ENCODE measurements at places on chromosomes 11 and 22.

DNA sequence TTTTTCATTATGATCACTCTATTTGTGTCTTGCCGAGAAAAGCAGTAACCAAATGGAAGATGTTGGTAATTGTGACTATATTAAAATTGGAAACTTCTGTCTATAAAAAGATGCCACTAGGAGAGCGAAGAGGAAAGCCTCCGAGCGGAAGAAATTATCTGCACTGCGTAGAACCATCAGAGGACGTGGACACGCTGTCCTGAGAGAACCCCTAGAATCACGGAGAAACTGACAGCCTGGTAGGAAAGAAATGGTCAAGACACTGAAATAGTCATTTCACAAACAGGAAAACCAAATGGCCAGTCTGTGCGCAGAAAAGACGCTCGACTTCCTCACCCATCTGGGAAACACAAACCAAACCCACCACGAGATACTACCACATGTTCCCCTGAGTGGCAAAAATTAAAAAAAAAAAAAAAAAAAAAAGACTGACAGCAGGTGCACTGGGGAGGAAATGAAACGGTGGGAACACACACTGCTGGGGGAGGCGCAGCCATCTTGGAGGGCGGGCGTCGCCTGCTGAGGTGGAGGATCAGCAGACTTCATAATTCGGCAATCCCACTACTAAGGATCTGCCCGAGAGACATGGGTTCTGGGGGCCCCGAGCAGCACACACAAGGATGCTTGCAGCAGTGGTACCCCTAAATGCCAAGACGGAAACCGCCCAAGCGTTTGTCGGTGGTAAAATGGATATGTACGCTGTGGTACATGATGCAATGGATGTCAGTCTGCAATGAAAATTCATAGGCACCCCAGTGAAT is 21.3 kb downstream of the IFITM10 start:
- DNase-seq: no peak

- DNase-seq: no peak
These were observed at the start of gene OR51T1 for GRCh38 chr11:4881860-4882500. Gene OR51T1, plus strand, starts transcription at chr11:4881900. Its CDS starts 0 bp downstream, at chr11:4881900.

GRCh38 chr11:68128682-68129327 is 7.6 kb upstream of the CHKA start:
- DNase-seq: no peak

DNA sequence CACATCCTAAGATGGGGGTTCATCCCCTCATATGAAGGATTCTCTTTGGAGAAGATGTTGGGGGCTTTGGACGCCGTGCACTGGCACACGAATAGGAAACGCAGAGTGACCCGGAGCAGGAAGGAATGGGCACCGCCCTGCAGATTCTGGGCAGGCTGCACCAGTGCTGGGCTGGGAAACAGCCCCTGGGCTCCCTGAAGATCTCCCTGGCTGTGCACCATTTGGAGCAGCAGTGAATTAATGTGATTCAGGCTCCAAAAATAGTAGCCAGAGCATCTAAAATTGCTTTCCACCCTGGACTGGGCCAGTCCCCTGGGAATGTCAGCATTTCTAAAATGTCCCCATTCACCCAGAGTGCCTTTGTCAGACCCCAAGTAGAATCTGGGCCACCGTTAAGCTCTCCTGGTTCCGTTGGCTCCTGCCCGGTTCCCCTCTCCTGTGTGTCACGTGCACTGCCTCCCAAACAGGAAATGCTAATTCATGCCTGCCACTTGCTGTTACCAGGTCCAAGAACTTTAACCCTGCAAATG is 18.6 kb downstream of the IRAG1 start:
- no peak for DNase-seq

GRCh38 chr11:68251765-68252164 is 20.0 kb downstream of the C11orf24 start:
- DNase-seq: no peak

DNA sequence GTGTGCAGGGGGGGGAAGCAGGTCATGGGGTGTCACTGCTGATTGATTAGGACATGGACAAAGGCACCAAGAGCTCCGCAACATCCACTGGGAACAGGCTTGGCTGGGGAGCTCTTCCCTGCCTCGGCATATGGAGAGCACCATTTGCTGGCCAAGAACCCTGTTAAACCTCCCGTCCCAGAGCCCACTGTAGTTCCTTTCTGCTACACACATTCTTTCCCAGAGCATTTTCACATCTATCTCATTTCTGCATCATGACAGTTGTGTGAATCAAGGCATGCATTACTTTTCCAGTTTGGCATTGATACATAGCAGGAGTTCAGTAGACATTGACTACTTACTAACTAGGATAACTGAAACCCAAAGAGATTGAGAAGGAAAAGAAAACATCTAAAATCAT is 333.4 kb upstream of the B3GAT1 start:
- no peak for DNase-seq

- DNase-seq: no peak
These were observed 772.0 kb upstream of the CCDC179 start for GRCh38 chr11:23632293-23632692.

- no peak for DNase-seq
These were observed 19.8 kb upstream of the PSMA1 start for GRCh38 chr11:14539982-14540421.

DNA sequence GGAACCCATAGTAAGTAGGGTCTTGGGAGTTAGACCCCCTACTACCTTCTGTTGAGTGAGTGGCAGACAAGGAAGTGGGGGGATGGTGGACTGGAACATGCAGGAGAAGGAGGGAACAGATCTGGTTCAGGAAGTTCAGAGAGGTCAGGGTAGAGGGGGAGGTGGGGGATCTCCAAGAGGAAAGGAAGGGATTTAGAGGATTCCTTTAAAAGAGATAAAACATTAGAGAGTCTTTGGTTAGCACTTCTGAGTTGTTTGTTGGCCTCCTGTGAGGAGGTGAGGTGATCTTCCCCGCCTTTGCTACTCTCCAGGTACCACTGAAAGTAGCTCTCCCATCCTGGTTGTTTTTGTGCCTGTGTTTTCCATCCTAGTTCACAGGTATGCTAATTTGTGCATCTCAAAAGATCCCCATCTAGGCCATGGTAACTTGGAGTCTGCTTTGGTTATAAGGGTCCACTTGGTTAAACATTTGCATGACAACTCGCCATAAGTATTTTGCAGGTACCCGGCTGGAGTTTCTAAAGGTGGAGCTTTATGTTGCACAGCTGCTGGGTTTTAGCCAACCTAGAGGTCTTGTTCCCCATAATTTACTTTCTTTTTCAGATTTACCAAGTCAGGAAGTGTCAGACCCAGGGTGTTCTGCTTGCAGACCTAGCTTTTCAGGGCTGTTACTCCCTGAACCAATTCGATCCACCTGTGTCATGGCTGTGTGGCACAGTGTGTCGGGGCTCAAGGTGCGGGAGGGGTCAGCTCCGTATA is 79.3 kb upstream of the SORL1 start:
- no peak for DNase-seq

DNA sequence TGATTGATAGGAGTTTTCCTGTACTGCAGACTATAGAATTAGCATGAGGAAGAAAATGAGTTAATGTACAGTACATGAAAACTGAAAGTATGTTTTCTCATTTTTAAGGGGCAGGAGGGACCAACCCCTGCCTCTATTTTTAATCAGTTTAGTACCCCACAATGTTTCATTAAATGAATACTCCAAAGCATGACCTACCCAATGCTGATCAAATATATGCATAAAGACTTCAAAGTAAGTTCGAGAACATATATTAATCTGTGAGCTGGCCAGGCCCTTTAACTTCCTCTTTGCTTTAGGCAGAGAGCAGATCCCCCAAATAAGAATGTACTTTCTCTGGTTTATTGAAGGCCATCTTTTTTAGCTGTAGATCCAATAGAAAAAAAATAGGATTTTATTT is 161.0 kb downstream of the FCHSD2 start:
- no peak for DNase-seq

DNA sequence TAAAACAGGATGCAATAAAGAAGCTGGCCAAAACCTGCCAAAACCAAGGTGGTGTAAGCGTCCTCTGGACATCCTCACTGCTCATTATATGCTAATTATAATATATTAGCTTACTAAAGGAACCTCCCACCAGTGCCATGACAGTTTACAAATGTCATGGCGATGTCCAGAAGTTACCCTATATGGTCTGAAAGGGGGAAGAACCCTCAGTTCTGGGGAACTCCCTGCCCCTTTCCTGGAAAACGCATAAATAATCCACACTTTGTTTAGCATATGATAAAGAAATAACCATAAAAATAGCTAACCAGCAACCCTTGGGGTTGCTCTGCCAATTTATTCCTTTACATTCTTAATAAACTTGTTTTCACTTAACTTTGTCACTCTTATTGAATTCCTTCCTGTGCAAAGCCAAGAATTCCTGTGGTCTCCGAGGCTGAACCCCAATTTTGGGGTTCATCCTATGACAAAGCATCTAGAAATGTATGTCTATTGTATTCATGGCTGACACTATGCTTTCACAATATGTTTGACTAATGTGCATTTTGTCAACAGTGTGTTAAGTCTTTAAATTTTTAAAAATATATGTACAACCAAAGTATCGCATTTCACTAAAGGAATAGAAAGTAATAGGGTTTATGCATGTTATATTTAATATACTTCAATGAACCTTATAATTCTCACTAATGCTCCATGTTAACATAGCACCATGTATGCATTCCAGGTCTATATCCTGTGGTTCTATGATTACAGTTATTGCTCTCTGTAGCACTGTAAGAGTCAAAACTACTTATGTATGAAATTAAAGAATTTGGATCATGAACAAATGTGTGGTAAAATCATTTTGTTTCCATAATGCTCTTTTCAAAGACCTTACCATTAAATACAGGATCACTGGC is 25.1 kb downstream of the LGR4 start:
- DNase-seq: no peak

GRCh38 chr11:83158357-83158786 is 1.4 kb downstream of the PCF11 start:
- DNase-seq: no peak

- no peak for DNase-seq
These were observed 29.1 kb downstream of the MADD start for GRCh38 chr11:47299078-47299477.

GRCh38 chr11:1653541-1654387 is 24.2 kb downstream of the KRTAP5-5 start:
- no peak for DNase-seq

GRCh38 chr11:46729110-46730027 is 10.4 kb downstream of the F2 start:
- DNase-seq: no peak

DNA sequence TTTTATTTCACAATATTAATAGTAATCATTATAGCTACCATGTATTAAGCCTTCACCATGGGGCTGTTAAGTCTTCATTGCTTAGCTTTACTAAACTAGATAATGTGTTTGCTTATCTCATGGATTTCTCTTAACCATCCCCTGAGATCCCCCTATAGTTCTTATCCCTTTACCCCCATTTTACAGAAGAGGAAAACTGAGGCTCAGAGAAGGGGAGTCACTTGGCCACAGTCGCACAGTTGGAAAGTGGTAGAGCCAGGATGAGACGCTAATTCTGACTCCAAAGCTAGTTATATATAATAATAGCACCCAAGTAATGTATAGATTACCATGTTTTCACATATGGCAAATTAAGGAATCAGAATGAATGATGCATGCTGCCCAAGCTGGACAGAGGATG is 9.7 kb upstream of the TFIP11 start:
- no peak for DNase-seq

- DNase-seq: no peak
These were observed 12.7 kb downstream of the DUSP8 start for GRCh38 chr11:1559111-1559951.

DNA sequence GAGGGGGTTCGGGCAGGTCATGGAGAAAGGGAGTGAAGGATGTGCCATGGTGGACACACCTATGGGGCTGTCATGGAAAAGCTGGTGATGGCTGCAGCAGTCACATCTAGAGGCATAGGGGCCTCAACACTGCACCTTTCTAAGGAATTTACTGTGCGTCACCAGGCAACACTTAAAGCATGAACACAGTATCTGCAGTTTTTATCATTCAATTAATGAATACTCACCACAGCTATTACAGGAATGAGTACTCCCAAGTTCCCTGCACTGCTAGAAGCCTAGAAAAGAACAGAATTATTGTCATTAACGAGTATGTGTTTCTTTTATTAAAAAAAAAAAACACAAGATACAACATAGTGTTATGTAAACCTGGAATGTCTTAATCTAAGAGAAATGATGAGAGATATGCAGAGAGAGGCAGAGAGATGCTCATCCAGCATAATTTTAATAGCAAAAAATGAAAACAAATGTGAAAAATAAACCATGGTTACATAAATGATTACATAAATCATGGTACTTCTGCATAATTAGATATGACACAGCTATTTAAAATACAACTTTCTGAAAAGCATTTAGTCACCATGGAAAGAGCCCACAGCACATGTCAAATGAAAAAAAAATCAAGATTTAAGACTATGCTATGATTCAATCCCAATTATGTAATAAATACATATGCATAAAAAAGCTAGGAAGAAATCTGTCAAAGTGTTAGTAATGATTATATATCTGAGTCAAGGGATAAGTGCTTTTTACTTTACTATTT is 19.2 kb downstream of the SERPIND1 start:
- no peak for DNase-seq

GRCh38 chr11:77698896-77699295 is 61.3 kb upstream of the CLNS1A start:
- DNase-seq: no peak

DNA sequence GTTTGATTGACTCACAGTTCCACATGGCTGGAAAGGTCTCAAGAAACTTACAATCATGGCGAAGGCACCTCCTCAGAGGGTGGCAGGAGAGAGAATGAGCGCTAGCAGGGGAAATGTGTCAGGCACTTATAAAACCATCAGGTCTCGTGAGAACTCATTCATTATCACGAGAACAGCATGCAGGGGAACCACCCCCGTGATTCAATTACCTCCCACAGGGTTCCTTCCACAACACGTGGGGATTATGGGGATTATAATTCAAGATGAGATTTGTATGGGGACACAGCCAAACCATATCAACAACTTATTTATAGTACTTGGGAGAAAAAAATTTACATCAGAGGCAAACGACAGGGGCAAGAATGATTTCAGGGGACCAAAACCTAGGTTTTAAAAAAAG is 3.0 kb downstream of the ME3 start:
- no peak for DNase-seq

DNA sequence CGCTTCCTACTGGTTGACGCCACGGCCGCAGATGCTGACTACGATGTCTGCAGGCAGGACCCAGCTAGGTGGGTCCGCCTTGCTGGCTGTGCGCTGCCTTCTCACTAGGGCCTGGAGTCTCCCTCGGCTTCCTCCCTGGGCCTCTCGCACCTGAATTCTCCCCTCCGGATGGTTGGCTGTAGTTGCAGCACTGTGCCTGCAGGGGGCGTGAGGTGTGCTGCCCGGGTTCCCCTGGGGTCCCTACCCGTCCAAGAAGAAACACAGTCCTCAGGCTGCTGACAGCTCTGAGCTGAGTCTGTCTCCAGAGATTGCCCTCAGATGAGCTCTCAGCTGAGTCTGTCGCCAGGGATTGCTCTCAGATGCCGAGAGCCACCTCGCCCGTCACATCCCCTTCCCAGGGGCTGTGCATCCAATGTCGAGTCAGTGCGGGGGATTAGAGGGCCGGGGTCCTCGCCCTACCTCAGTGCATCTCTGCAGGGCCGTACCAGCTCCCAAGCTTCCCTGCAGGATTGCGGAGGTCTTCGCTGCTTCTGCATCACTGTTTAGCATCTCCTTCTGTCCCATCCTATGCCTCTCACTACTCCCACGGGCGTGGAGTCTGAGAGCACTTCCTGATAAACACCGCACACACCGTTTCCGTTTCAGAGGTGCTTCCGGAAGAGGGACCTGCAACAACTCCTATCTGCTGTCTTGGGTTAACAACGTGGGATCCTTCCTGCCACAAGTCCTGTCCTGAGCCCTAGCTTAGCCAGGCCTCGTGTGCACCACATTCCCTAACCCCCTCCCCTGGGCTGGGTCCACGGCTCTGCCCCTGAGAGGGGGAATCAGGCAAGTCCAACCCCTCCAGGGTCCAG is 196.9 kb downstream of the CSNK2A3 start:
- no peak for DNase-seq

- no peak for DNase-seq
These were observed 33.1 kb upstream of the TSPAN18 start for GRCh38 chr11:44693654-44694119.
